Neural progenitor cell (in vitro differentiated cells): ENCODE measurements at places on chromosomes 7 and 10.
A peak's percentile ranks its signal among the peaks of the same experiment; 100 is the strongest.

- DNase-seq, result peak; percentile 58
These were observed 683 bp downstream of the MACROH2A2 start for GRCh38 chr10:70053218-70053840.

DNA sequence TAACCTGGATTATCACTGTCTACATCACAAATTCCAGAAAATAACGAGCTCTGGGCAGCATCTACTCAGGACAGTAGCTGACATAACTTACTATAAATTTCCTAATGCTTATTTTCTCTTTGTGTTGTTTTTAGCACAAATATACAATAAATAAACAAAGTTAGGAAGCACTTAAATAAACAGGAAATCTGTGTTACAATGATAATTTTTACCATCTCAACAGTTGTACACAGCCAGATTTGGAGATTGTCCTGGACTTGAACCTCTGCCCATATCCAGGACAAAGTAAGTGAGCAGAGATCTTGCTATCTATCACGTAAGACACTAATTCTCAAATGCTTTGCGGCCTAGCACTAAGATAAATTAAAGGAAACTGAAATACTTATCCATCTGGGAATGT is 48.7 kb downstream of the TSPAN12 start:
- DNase-seq, result no peak

DNA sequence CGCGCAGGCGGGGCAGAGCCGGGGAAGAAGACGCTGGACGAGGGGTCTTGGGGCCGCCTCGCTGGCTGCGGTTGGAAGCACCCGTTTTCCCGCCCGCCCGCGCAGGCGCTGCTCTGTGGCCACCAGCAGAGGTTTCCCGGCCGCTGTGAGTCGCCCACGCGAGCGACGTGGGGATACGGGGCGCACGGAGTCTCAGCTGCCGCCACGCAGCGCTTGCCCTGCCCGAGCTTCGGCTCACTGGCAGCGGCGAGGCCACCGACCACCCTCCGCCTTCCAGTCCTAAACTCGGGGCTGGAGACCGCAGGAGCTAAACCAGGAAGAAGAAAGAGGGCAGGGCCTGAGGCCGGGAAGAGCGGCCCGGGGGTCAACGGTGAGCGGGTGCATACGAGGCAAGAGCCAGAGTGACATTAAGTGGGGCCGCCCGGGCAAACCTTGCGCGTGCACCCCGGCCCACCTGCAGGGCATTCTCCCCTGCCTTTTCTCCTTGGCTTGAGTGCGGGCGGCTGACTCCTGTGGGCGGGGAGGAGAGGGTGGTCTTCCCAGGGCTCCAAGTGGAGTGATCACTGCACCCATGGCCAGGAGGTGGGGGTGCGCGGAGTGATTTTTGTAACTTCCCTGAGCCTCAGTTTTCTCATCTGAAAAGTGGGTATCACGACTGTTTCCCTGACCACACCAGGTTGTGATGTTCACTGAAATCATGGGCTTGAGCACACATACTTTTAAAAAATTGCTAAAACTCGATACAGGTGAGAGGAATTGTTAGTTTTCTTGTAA is 7.1 kb upstream of the EMX2 start:
- peak; percentile 72 for DNase-seq

- no peak for DNase-seq
These were observed 233.4 kb downstream of the WDR37 start for GRCh38 chr10:1289591-1289990.

DNA sequence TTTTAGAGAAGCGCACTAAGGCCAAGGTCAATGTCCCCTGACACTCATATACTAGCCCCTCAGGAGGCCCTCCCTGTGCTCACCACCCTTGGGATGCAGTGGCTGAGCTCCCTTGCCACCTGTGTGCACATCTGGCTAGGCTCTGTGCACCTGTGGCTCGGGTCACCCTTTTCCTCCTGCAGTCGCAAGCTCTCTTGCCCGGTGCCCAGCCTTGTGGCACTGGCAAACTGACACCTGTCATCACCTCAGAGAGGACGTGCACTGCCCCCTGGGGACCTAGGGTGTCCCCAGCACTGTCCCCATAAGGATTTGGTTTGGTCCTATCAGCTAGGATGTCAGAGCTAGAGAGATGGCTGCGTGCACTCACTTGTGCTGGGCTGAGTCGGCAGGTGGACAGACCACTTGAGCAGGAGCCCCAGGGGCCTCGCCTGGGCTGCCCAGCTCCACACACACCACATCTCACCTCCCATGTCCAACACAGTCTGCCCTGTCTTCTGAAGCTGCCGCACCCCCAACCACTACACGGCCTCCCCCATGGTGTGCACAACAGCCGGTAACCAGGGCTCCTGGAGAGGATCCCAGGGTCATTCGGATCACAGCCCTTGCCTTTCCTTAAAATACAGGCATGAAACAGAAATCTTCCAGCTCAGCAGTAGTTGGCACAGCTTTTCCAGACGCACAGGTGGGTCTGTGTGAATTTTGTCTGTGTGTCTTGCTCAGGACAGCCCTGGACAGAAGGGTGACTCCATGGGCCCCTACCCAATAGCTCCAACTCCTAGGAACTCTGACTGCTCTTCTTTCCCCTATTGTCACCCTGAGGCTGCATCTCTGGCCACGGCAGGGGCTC is 111.0 kb downstream of the GRID1 start:
- no peak for DNase-seq

DNA sequence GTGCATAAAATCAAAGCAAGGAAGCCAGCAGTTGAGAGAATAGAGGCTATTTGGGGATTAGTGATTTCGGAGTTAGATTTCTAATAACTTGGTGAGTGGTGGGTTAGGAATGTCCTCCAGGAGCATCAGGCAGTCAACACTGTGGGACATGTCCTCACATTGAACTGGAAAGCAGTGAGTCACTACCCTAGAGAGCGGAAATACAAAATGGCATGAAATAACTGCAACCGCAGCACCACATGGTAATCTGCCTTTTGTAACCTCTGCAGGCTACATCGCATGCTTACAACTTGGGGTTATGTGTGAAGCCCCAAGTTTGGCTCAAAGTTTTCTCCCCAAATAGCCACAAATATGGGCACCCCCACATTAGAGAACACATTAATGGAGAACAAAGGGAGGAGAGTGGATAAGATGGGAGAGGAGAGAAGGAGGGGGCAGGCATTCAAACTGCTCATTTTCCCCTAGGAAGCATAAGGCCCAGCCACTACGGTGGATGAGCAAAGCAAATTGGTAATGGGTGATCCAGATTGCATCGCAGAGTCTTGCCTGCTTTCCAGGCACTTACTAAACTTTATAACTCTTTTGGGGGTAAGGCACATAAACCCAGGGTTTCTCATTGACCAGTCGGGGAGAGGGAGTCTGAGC is 22.0 kb upstream of the SLF2 start:
- no peak for DNase-seq
